GM23338 (cell line): ENCODE measurements at places on chromosomes 16 and 17.

- peak overlapping the region; percentile 54 for H3K4me3 ChIP-seq
- no peaks in the 10 kb centered on the region for H3K27me3 ChIP-seq
- no peaks in the 10 kb centered on the region for H3K36me3 ChIP-seq
- H3K4me1 ChIP-seq: peaks cover 59% of the 10 kb centered on the region
- H3K27ac ChIP-seq: no peak overlapping the region
- no peak for DNase-seq
Measured at GRCh38 chr17:46190763-46191162, 2.5 kb downstream of the KANSL1 start.

DNA sequence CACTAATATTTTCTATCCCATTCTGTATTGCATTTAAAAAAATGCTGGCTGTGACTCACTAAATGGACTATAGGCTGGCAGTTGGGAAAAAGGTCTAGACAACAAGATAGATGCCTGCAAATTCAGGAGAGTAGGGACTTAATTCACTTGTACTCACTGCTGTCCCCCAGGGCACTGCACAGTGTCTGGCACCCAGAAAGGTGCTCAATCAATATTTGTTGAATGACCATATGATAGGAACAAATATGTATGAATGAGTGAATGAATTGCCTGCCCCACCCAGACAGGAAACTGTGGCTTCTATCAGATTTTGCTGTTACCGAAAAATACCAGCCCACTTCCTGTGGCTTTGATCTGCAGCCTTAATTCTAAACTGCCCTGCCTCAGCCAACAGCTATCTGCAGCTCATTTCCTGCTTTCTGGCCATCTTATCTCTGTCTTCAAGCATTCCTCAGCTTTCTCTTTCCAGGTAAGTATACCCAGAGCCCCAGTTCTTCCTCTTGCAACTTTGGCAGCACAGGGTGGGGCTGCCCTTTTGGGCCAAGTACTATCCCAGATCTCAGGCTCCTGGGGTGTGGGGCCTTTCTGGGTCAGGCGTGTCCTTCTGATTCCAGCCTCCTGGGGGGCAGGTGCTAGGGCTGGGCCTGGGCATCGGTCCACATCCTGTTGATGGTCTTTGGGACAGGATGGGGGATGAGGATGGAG is 15.3 kb upstream of the TNS4 start:
- peaks cover 5% of the 10 kb centered on the region; the same call in 1 of the 2 replicates for H3K4me1 ChIP-seq
- no peak overlapping the region for H3K27ac ChIP-seq
- H3K4me3 ChIP-seq: no peak overlapping the region
- no peaks in the 10 kb centered on the region for H3K36me3 ChIP-seq
- H3K27me3 ChIP-seq: no peaks in the 10 kb centered on the region
- DNase-seq: no peak

- no peak overlapping the region for H3K4me3 ChIP-seq
- peak; percentile 87 for DNase-seq
- H3K4me1 ChIP-seq: no peaks in the 10 kb centered on the region
- no peaks in the 10 kb centered on the region for H3K27me3 ChIP-seq
- peak overlapping the region; percentile 63 for H3K27ac ChIP-seq
Measured at GRCh38 chr17:1153795-1154546, 25.8 kb downstream of the ABR start.

GRCh38 chr17:7823581-7824001 is 10.4 kb upstream of the KDM6B start:
- H3K4me3 ChIP-seq: no peak overlapping the region
- DNase-seq: peak; percentile 63
- peaks cover 31% of the 10 kb centered on the region; the same call in 1 of the 2 replicates for H3K27me3 ChIP-seq
- H3K36me3 ChIP-seq: no peaks in the 10 kb centered on the region
- H3K27ac ChIP-seq: no peak overlapping the region

GRCh38 chr17:82330322-82331239 is 3.0 kb downstream of the SECTM1 start:
- no peaks in the 10 kb centered on the region; the same call in 1 of the 2 replicates for H3K4me1 ChIP-seq
- peaks cover 42% of the 10 kb centered on the region for H3K27me3 ChIP-seq
- no peak overlapping the region for H3K27ac ChIP-seq
- DNase-seq: no peak

DNA sequence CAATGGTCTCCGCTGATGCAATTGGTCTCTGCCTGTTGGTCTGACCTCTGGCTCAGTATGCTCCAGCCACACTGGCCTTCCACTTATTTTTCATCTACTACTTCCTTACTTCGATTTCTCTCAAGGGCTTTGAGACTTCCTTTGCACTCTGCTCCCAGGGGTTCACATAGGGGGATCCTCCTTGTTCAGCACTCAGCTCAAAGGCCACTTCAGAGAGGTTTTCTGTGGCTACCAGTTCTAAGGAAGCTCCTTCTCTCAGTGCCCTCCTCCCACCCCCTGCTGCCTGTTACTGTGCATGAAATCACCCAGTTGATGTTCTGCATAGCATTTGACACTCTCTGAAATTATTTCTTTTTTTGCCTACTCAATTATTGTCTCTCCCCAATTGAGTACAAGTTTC is 476.4 kb downstream of the HS3ST3B1 start:
- H3K36me3 ChIP-seq: no peaks in the 10 kb centered on the region
- peaks cover 36% of the 10 kb centered on the region for H3K4me1 ChIP-seq
- no peaks in the 10 kb centered on the region for H3K27me3 ChIP-seq
- no peak overlapping the region for H3K27ac ChIP-seq
- H3K4me3 ChIP-seq: no peak overlapping the region

DNA sequence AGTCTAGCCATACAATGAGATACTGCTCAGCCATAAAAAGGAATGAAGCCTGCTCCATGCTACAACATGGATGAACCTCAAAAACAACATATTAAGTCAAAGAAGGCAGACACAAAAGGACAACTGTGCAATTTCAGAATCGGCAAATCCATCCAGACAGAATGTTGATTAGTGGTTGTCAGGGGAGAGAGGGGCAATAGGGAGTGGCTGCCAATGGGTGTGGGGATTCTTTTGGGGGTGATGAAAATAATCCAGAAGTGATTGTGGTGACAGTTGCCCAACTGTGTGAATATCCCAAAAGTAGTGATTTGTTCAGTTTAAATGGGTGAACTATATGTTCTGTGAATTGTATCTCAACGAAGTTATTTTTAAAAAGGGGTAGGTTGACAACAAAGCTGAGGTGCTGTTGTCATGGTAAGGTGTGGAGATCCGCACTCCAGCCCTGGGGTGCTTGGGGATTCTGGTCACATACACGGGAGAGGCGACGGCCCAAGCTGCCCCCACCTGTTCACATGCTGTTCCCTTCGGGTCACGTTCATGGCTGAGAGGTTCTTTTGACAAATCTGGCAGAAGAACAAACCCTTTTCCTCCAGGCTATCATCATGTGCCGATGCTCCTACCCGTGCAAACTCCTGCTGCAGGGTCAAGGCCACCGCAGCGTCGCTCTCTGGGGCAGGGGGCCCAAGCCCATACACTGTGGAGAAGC is 9.6 kb downstream of the SLX4 start:
- H3K27ac ChIP-seq: no peak overlapping the region
- peaks cover 17% of the 10 kb centered on the region for H3K36me3 ChIP-seq
- no peak for DNase-seq
- no peaks in the 10 kb centered on the region for H3K4me1 ChIP-seq
- H3K4me3 ChIP-seq: no peak overlapping the region

DNA sequence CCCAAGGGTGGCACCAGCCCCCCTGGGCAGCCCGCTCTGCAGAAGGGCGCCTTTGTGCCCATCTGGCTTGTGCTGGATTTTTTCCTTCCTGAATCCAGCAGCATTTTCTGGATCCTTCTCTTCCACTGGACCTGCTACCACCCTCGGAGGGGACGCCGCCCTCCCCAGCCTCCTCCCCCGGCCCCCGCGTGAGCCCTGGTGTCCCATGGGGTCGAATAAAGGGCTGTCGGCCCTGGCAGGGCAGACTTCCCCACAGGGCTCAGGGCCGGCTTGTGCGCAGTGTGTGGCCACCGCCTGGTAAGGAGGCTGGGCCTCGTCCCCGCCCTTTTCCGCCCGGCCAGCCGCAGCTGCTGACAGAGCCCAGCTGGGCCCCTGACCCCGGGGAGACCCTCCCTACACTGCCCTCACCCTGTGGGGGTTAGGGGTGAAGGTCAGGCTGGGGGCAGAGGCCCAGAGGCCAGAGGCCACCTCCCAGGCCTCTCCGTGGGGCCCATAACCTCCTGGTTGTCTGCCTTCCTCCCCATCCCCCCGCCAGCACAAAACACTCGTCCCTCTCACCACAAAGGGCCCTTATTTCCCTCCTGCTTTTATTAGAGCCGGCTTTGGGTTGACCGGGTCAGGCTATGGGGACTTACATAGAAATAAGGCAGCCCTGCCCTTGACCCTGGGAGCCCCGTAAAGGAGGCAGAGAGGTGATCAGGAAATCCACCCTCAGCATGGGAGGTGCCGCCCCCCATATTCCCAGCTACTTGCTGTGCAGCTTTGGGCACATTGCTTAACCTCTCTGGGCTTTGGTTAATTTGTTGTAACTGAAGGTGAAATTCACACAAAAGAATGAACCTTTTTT is 179.3 kb upstream of the CIBAR2 start:
- no peak for DNase-seq
- no peaks in the 10 kb centered on the region for H3K36me3 ChIP-seq
- H3K4me1 ChIP-seq: no peaks in the 10 kb centered on the region; the same call in 1 of the 2 replicates

- H3K4me1 ChIP-seq: peaks cover 36% of the 10 kb centered on the region
- no peaks in the 10 kb centered on the region for H3K27me3 ChIP-seq
- no peak overlapping the region for H3K27ac ChIP-seq
- H3K36me3 ChIP-seq: no peaks in the 10 kb centered on the region; the same call in 1 of the 2 replicates
- peak; percentile 74 for DNase-seq
- H3K4me3 ChIP-seq: peak overlapping the region; percentile 97
Measured at GRCh38 chr17:2853283-2854142, 57.3 kb downstream of the RAP1GAP2 start.

DNA sequence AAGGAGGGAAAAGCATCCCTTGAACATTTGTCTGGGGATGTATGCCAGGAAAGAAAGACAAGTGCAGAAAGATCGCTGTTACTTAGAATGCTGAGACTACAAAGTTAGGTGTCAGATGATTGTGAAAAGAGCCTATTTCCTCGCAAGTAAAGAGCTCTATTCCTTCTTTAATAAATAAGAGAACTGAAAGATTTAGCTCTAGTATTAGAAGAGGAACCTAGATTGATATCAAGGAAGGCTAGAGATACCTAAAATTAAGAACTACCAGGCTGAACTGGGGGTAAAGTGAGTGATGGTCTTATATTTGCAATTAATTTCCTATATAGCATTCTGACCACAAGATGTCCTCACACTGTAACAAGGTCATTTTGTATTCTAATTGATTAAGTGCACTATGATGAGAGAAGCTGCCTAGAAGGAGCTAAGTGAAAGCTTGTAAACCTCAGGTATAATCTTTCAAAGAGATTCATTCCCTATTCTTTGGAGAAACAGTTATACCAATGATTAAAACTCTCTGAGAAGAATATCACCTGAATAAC is 62.3 kb downstream of the SSH2 start:
- no peaks in the 10 kb centered on the region for H3K36me3 ChIP-seq
- no peak overlapping the region for H3K27ac ChIP-seq
- no peaks in the 10 kb centered on the region for H3K27me3 ChIP-seq
- no peak overlapping the region for H3K4me3 ChIP-seq

DNA sequence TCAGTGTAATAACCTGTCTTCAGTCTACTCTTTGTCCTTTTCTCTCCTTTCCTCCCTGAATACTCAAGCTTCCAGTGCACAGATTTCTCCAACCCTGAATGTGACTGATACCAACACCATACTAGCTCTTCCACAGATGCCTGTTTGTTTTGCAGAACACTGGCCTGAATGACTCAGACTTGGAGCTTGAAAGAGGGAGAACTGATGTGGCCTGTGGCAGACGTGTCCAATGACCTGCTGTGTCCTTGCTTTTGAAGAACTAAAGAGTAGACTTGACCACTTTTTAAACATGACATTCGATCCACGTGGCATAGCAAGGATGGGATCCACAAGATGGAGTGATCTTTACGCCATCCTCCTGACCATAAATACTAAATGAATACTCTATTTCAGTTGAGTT is 361.0 kb downstream of the WWOX start:
- no peak overlapping the region for H3K4me3 ChIP-seq
- 0 out of 2 replicates have a peak, but pooled peaks cover 4% of the 10 kb centered on the region for H3K36me3 ChIP-seq
- no peak overlapping the region for H3K27ac ChIP-seq
- DNase-seq: no peak
- H3K4me1 ChIP-seq: no peaks in the 10 kb centered on the region
- no peaks in the 10 kb centered on the region for H3K27me3 ChIP-seq

DNA sequence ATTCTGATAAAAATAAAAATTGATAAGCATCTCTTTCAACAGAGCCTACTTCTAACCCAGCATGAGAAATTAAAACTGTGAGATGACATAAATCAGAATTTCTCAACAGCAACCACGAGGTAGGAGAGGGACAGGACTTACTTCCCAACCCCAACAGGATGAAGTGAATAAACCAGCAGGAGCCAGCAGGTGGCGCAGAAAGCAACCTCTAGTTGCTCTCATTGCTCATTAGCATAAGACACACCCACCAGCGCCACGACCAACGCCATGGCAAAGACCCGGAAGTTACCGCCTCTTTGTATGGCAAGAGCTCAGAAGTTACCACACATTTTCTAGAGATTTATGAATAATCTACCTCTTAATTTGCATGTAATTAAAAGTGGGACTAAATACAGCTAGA is 189.4 kb upstream of the CDH8 start:
- no peaks in the 10 kb centered on the region for H3K27me3 ChIP-seq
- no peak overlapping the region for H3K27ac ChIP-seq

DNA sequence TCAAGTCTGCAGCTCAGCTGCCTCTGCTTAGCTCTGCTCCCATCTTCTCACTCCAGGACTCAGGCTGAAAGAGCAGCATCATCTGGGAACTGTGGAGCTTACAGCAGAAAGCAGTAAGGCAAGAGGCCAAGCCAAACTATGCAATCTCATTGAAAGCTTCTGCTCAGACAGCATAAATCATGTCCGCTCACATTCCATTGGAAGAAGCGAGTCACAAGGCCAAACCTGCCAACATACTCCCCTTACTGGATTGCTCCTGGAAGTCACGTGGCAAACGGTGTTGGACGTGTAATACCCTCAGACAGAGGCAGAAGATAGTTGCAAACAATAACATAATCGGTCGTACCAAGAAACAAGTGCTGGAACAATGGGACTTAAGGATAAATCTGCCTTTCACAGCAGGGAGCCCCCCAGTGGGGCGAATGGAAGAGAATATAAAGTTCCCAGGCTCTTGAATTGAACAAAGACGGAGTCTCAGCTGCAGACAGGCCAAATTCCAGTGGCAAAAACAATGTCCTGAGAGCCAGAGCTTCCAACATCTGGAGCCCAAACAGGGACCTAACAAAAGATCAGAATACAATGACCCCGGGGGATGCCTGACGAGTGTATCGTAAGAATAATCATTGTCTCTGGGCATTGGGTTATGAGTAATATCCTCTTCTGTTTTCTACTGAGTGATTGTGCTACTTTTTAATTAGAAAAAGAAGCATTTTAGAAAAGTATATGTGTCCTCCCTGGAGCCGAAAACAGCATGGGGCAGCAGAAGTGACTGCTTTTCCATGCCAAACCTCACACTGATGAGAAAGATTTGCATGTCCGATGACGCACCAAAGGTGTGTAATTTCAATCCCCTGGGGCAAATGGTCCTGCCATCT is 68.4 kb downstream of the CMC2 start:
- peaks cover 20% of the 10 kb centered on the region for H3K27me3 ChIP-seq
- no peaks in the 10 kb centered on the region for H3K36me3 ChIP-seq
- no peak overlapping the region for H3K4me3 ChIP-seq
- H3K4me1 ChIP-seq: no peaks in the 10 kb centered on the region
- peak; percentile 70 for DNase-seq
